ENCODE measurements at places on chromosomes 12 and 14.

DNA sequence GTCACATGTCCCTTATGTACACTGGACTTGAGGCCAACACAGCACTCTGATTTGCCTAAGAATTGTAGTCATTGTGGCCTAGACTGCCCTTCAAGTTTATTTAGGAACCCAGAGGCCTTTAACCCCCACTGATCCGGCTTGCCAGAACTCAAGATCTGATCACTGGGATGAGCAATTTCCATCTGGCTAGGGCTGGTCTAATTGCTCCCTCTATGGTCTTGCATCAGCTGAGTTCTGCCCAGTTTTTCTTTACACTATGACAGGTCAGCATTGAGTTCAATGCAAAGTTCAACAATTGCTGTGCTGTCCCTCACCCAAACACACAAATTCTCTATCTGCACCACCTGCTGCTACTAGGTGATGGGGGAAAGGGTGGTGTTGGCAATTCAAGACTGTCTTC lies 146.9 kb upstream of the MDGA2 start:
- DNase-seq = no peak

DNA sequence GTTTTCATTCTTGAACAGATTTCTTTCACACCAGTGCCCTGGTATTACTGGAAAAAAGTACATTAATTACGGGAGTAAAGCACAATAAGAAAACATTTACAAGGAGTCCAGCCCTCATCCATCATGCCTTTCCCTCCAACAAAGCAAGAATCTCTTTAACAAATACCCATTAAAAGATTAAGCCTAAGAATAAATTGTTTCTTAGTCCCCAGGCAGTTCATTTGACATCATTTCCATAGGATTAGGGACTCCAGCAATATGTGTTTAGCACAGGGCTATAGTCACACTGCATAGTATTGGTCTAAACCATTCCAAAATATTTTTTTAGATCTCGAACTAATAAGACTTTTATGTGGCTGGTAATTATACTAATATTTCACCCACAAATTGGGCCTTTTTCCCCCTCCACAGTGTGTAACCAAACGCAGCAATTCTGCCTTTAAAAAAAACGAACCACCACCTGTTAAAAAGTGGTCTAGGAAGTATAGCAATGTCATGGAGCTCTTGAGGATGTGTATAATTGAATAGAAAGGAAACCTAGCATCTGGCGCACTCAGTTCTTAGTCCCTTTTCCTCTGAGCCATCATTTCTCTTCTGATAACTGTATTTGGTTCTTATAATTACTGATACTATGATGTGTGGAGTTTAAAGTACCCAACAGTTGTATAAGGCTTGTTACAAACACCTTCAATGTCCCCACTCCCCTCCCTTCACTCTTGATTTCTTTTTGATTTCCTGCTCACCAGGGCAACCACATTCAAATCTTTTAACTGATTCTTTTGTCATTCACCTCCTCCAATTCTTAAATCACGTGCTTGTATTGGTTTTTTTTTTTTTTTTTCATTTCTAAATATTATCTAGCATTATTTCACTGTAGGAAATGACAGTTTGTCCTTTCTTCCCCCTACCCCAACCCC lies 138.7 kb downstream of the ETV6 start:
- DNase-seq = no peak

- DNase-seq = no peak
These were observed 145.0 kb downstream of the RIMBP2 start for GRCh38 chr12:130571089-130571488.

GRCh38 chr12:5087831-5088554 lies 44.3 kb downstream of the KCNA5 start:
- DNase-seq = no peak

- no peak for DNase-seq
These were observed 527 bp downstream of the CAMKK2 start for GRCh38 chr12:121295746-121296617.

GRCh38 chr14:26913786-26914185 lies 316.0 kb upstream of the NOVA1 start:
- no peak for DNase-seq

GRCh38 chr12:118370601-118371000 lies 2.1 kb downstream of the TAOK3 start:
- no peak for DNase-seq

- no peak for DNase-seq
These were observed 10.4 kb downstream of the KRT83 start for GRCh38 chr12:52310622-52311284.

DNA sequence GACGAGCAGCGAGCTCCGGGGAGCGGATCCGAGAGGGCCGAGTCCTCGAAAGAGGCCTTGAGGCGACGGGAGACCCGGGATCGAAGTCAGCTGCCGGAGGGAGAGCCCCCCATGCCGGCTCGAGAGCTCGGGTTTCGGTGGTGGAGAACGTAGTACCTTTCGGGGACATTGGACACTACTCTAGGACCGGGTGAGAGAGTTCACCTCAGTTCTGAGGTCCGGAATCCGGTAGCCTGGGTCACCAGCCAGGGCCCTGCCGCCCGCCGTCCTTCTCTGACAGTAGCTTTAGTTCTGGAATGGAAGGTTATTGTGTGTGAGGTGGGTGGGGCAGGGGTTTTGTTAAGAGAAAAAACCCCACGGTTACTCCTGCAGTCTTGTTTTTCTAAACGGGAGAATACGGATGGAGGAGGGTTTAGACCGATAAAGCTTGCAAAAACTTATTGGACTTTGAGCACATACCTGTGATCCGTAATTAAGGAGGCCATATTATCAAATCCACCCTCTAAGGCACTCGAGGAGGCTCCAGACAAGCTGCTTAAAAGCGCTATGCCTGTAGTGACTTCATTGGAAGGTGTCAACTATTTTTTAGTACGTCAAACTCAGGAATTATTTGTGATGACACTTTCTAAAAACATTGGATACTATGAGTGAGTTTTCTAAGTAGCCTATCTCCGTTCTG lies 765 bp downstream of the SCYL2 start:
- peak; percentile 1 for DNase-seq

- no peak for DNase-seq
These were observed 907 bp upstream of the EFS start for GRCh38 chr14:23365732-23366425.

- no peak for DNase-seq
These were observed 20.0 kb upstream of the SGPP1 start for GRCh38 chr14:63747846-63748245.

All from stimulated activated CD8-positive, alpha-beta memory T cell treated with anti-CD3 and anti-CD28 coated beads, Interleukin-2, amount 100 ng/mL, for 48 hours (primary cell).